ENCODE measurements at places on chromosomes 6 and 20.

DNA sequence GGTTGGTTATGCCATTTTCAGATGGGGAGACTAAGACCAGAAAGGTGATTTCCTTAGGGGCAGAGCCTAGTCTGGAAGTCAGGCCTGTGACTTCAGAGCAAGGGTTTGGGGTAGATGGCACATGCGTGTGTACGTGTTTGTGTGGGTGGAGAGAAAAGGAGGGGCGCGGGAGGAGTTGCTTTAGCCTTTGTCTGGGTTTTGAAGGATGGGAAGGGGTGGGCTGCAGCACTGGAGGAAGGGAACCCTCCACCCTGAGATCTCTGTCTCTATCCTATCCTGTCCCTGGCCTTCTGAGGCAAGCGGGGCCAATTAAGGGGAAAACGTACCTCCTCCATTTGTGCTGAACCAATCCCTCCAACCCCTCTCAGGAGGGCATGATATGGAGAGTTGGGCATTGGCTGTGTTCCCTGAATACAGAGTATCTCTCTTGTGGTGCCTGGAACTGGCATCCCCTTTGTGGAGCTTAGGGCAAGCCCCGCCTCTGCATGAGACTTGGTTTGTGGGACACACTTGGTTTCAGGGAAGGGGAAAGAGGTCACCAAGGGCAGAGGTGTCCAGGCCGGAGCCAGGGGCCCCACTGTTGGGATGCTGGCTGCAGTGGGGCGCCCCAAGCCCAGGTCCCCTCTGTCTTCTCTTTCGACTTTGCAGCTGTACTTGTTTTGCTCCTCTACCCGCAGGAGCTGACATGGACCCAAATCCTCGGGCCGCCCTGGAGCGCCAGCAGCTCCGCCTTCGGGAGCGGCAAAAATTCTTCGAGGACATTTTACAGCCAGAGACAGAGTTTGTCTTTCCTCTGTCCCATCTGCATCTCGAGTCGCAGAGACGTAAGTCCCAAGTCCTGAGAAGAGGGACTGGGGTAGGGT lies at the start of gene DBNDD2:
Gene DBNDD2 (plus strand): TSS at position 507 of the 863 bp plus-strand sequence. CDS start 179 bp downstream, at position 686.
- no peak for DNase-seq

DNA sequence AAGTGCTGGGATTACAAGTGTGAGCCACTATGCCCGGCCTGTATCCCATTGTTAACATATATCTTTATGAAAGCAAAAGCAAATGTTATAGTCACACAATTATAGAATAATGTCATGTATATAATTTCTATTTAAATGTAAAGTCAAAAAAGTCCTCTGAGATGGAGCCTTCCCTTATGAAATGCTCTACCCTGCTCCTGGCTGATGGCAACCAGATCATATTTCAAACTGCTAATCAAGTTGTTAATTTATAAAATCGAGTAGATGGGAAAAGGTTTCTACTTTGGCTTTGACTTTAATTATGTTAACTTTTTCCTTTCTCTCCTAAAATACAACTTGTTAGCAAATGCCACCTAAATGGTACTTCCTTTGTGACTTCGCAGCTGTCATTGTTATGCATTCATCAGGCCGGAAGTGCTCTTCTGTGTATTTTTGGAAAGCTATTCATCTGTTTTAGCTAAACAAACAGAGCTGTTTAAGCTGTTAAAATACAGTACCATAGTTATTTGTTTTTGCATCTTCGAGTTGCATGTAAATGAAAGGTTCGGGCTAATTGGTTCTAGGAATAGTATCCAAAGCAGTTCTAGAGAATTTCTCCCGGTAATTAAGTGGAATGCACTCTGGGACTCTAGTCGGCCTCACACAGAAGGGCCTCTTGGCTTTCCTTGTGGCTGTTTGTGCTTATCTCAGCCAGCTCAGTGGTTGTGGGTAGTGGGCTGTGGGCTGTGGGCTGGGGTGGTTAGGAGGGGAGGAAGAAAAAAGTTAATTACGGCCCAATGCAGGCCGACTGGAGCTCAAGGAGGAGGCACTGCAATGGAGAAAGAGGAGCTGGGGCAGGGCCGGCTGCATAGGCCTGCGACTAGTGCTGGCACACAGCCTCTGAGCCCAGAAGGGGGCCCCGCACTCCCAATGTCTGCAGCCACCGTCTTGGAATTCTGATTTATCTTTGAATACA lies 34.8 kb downstream of the SLC35D3 start:
- no peak for DNase-seq

DNA sequence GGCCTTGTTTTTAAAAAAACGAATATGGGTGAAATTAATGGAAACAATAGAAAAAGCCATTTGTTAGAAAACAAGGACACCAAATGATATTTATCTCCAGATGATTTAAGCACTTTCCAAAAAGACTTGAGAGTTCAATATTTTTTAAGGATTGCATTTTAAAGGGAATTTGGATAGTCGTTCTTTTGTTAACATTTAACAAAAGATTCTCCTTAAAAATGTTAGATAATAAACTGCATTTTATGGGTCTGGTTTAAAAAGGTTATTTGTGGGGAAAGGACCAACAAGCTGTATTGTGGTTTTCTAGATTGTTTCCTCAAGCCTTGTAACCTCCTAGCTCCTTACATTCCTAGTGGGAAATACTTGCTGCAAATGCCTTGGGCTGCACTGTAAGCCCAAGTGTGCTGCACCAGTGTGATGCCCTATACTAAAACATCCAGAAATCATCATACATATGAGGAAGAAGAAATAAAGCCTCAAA lies 1.5 kb upstream of the PHIP start:
- no peak for DNase-seq

DNA sequence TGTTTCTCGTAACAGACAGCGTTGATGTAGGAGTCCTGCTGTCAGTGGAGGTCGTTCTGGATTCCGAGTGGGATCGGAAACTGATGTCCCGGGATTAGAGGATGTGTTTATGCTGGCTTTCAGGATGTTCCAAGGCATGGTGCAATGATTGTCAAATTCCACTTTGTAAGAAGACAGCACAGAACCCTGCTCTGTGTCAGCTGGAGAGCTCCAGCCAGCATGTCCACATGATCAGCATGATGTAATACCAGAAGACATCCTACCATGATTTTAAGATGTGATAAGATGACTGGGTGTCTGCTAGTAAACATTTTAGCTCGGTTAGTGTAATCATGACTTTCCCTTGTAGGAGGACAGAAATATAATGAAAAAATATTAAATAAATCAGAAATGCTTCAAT lies 20.3 kb downstream of the ENPP1 start:
- DNase-seq = no peak

DNA sequence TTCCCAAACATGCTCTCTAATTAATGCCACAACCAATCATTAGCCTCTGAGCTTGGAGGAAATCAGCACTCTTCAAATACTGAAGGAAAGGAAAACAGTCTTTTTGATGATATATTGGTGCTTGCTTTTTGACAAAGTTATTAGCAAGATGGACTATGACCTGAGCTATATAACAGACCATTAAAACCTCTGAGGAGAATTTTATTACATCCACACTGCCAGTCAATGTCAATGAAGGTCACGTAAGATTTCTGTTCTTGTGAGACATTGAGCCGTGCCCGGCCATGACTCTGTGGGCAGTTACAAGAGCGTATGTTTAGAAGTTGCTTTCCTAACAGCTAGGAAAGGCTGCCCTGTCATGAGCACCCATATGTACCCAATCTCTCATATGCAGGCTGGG lies 659.0 kb downstream of the UTRN start:
- no peak for DNase-seq
